ENCODE measurements at places on chromosomes 5 and 9. TPM values are rescaled to one million over a fixed set of nuclear protein-coding genes. Genes with fewer than 3 reads are reported as not detected.

GRCh38 chr5:67093279-67093678 is 103.3 kb downstream of the CD180 start:
- no peak for DNase-seq

GRCh38 chr5:135379046-135379654 is 19.9 kb downstream of the MACROH2A1 start:
- no peak for DNase-seq

- no peak for DNase-seq
Observed at GRCh38 chr5:76733049-76733417, 17.1 kb downstream of the F2R start.

DNA sequence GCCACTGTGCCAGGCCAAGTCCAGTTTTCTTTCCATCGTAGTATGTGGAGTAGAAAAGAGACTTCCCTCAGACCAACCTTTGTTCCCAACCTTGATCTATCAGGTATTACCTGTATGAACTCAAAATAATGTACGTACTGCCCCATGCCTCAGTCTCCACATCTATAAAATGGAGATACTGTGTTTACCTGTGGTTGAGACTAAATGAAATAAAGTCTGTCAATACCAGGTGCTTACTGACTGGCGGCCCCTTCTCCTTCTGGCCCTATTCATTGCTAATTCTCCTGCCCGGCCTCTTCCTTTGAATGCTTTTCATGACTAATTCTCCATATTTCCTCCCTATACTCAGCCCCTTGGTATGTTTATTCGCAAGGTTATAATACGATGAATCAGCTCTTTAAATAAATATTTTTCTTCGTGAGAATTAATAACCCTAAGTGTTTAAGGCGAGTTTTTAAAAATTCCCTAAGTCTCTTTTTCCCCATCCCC is 89.6 kb upstream of the BASP1 start:
- no peak for DNase-seq

DNA sequence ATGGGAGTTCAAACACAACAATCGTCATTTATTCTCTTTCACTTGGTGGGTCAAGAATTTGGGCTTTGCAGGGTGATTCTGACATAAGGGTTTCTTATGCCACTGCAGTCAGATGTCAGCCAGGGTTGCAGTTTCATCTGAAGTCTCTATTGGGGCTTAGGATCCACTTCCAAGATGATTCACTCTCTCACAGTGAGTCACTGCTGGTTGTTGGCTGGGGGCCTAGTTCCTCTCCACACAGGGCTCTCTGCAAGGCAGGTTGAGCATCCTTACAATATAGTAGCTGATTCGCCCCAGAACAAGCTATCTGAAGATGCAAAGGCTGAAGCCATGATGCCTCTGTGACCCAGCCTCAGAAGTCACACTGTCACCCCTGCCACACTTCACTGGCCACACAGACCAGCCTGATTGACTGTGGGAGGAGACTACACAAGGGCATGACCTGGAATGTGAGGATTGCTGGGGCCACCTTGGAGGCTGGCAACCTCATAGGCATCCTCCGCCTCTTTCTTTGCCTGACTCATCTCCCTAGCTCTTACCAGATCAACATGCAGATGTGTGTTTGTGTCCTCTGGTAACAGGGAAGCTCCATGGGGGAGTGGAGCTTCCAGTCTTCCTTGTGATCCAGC is 4.5 kb upstream of the CARD19 start:
- DNase-seq, result peak; percentile 65

DNA sequence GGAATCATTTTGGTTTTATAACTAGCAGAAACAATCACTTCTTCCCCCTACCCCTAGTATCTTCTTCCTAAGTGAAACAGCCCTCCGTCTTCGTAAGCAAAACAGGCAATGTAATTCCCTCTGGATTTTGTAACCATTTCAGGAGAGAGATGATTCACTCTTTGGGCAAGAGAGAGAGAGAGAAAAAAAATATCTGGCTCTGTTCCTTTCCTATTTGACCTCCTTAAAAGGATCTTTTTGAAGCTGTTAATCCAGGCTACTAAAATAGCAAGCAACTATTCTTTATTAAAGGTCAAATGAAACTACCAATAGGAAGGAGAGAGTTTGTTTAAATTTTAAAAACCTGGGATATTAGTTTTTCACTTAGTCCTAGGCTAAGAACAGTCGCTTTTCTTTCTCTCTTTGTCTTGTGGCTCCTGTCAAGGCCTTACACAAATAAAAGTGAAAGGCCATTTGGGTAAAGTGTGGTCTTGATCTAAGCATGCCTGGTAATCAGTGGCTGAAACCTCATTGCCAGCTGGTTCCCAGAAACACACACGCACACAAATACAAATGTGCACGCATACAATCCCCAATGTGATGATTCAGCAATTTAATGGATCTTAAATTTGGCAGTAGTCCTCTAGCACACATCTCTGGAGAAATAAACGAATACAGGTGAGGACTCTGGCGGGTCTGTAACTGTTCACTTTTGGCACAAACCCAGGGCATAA is 70.2 kb downstream of the PRUNE2 start:
- no peak for DNase-seq

The AQP3 gene
- total RNA-seq, result 1,636 TPM

DNA sequence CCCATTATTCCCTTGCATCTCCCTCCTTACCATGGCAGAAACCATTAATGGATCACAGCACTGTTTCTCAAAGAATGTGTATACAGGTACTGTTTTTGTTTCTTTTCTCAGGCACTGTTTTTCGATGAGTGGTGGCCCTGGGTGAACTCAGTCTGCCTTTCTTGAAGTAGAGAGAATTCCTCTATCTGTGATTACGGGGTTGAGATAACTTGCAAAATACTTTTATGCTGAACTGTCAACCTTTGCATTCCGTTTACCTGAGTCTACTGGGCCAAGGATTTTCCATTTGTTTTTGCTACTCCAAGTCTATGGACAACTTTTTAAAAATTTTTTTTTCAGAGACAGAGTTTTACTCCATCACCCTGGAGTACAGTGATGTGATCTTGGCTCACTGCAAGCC is 82.7 kb upstream of the CLINT1 start:
- no peak for DNase-seq

DNA sequence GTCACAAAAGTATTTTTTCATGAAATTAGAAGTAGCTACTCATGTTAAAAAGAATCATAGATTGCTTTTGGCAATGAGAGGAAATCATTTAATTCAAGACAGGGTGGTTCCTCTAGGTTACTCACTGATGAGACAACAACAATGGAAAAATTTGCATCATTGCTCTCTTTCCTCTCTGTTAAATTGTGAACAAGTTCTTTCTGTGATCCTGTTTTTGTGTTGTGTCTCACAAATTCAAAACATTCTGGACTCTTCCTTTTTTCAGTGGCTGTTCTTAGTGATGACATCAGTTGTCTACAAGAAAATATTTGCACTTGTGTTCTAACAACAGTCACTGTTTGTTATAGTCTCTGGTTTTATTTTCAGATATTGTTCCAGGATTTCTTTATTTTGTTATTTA is 95.3 kb downstream of the XRCC4 start:
- no peak for DNase-seq

DNA sequence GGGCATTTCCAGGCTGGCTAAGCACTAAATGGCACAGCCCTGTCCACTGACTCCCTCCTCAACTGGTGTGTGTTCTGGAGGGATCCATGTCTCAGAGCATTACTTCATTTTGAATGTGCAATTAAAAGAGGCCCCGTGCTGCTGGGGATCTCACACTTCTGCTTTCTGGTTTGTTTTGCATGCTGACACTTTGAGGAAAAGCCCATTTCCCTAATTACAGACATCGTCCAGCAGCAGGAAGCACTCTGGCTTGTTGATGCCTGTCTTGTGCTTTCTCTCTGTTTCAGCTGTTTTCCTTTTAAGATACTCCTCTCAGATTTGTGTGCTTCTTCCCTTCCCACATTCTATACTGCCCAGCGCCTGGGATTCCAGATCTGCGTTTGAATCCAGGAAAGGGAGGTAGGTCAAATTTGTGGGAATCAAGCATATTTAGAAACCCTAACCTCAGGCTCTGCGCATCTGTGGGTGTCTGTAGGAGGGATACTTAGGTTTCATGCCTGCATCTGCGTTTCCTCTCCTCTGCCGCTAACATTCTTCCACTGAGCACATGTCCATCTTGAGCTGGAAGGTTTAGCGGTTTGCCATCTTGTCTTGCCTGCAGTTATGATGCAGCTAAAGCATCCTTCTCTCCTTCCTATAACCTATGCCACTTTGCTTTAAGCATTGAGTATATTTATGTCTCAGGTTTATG is 25.7 kb downstream of the SYK start:
- DNase-seq, result no peak

The RGMB gene
- 71.2 TPM for total RNA-seq

The RMRP gene
- 15,173 TPM for total RNA-seq
